ENCODE measurements at places on chromosomes 12 and 14.

- DNase-seq = peak; percentile 4
Measured at GRCh38 chr14:97634751-97635150, 837.6 kb downstream of the VRK1 start.

GRCh38 chr14:72054911-72055310 lies 122.7 kb downstream of the RGS6 start:
- DNase-seq = peak; percentile 19

- no peak for DNase-seq
Measured at GRCh38 chr14:65074449-65075150, 27.7 kb downstream of the MAX start.

DNA sequence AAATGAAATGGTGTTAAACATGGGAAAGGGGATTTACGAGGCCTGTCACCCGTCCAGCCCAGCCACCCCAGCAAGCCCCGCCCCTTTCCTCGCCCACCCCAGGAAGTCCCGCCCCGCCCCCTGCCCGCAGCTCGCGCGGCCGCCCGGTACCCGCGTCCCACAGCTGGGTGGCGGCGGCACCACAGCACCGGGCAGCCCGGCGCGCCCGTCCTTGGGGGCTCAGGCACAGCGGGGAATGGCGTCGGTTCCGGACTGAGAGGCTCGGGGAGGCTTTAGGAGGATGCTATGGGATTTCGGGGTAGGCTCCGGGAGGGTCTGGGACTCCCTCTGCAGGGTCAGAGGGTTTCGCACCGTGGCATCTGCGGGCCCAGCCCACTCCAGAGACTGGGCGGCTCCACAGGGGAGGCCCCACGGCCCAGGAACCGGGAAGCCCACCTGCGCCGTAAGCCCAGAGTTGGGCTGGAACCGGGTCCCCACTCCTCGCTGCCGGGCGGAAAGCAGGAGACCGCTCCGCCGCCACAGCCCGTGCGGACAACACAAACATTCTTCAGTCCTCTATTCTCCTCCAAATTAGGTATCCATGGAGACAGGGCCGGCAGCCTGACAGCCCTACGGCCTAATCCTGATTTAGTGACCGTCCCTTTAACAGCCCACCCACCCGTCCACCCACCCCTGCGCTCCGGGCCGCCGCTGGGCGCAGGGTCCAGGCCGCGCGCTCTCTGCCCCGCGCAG lies 1.4 kb downstream of the FIGNL2 start:
- DNase-seq = peak; percentile 31

DNA sequence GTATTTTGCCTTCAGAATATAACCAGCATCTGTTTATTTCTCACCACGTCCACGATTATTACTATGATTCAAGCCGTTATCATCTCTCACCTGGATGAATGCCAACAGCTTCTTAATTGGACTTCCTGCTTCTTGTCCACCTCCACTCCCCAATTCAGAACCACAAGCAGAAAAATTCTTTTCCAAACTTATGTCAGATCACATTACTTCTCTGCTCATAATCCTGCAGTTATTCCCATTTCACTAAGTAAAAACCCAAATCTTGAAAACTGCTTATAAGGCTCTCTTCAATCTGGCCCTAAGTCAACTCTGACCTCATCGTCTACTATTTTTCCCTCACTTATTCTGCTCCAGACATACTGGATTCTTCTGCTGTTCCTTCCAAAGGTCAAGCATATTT lies 2.0 kb downstream of the CRY1 start:
- DNase-seq = no peak

DNA sequence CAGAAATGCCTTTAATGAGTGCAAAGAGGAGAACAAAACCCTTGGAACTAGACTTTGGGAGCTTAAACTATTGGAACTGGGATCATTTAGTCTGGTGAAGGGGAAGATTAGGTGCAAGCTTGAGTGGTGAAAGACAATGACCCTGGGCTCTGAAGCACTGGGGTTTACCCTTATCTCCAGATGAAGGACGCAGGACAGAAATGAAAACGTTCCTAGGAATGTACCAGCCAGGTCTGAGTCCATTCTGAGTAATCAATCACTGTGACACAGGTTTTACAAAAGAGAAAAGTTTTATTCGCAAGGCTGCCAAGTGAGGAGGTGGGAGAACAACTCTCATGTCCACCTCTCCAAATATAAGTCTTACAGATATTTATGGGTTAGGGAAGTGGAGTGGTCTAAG lies 249.1 kb downstream of the LRIG3 start:
- DNase-seq = no peak

GRCh38 chr12:57461917-57462250 lies 2.3 kb downstream of the GLI1 start:
- DNase-seq = no peak

GRCh38 chr14:36319899-36320199 lies 588 bp downstream of the MBIP start:
- no peak for DNase-seq

- DNase-seq = no peak
Measured at GRCh38 chr14:60736494-60736893, 1.9 kb downstream of the MNAT1 start.

- peak; percentile 93 for DNase-seq
Measured at GRCh38 chr14:77302926-77303325, 17.8 kb downstream of the POMT2 start.

DNA sequence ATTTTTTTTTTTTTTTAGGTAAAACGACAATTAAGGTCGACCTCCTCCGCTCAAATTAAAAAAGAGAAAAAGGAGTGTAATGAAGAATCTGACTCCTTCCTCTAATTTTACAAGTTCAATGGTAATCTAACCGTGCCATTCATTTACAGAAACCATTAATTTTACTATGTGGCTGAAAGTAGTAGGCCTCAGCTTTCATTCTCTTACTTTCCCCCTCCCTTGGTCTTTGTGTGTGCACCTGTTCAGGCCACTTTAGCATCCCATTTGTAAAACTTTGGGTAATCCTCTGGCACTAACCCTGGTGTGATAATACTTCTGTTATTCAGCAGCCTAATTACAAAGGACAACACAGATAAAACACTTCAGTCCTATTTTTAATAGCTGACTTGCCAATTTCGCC lies 128.1 kb downstream of the ASCL1 start:
- no peak for DNase-seq

Measured in activated CD4-positive, alpha-beta T cell treated with anti-CD3 and anti-CD28 coated beads, Interleukin-2, Interleukin-6, amounts not matched to agents 100 ng/mL and 50 ng/mL, durations not matched to agents 16 hours and 8 hours (primary cell).